T-helper 1 cell (primary cell): ENCODE measurements at places on chromosomes 4 and X.

DNA sequence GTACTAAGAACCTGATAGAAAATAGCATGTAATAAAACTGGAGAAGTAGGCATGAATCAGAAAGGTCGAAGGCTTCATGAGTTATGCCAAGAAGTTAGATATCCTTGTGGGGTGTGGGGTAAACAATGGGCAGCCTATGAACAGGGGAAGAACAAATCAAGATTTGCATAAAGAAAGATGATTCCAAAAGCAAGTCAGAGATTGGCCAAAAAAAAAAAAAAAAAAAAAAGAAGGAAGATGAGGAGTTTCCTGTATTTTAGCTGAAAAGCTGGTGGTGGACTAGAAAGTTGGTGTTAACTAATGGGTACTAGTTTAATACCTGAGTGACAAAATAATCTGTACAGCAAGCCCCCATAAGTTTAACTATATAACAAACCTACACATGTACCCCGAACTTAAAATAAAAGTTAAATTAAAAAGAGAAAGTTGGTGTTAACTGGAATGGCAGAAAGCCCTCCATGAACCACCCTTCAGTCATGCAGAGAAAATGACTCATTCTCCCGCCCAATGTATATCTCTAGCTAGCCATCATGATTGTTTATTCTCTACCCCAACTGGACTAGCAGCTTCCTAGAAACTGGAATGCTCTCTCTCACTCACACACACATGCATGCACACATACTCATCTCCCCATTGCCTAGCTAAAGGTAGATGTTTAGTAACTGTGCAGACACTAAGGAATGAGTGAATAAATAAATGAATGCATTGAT is 41.7 kb downstream of the ATP11C start:
- no peak for DNase-seq

DNA sequence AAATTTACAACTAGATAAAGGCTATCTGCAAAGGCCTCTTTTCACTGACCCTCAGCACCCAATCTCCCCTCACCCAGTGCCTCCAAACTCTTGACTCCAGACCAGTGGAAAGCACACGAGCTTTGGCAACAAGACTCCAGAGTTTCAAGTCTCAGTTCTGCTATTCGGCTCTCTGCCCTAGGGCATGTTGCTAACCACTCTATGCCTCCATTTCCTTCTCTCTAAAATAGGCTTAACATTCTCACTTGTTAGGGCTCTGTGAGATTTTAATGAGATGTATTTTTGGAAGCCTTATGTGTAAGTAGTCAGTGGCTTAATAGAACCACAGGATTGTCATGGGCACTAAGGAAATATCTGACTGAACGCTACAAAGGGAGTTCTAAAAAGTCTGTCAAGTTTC is 116.5 kb upstream of the IQCM start:
- no peak for DNase-seq

DNA sequence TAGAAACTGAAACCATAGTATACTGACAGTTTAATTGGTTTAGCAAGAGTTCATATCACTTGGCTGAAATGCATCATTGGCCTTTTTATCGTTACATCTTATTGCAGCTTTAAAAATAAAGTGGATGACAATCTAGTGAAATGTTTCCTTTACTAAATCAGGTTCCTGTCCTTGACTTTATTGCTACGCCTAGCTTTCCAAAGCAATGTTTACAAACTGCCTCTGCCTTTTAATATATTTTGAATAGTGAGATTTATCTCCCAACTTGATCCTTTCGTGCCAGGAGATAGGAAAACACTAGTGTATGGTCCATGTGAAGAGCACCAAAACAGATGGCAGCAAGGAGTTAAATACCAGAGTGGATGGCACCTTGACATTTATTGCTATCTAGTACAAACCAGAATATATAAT is 67.0 kb downstream of the GPC3 start:
- DNase-seq: no peak

- DNase-seq: no peak
These were observed 988 bp upstream of the MXD4 start for GRCh38 chr4:2262944-2263250.

DNA sequence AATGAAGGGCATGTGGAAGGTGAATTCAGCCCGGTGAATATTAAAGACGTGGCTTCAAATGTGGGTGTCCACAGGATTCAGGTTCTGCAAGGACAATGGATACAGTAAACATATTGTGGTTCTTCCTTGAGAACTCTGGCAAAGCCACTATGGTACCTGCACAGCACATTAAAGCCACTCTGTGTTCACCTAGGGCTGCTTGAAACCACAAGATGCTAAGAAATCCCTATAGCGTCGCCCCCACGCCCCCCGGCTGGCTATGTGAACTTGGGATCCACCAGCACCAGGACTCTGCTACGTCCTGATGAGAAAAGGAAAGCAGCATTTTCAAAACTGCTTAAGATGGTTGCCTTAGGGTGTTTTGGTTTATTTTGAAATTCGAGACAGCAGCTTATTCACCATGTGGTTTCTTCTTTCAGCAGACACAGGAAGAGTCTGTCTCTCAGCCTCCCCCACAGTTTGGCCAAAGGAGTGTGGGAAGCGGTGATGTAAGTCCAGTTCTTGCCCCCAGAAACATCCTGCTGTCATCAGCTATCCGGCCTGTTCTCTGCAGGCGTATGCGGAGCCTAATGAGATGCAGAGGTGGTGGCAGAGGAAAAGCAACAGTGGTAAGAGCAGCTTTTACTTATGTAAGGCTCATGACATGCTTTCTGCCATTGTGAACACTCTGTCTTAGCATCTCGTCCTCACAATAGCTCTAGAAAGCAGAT is 111.5 kb downstream of the AFAP1 start:
- DNase-seq: peak; percentile 18

GRCh38 chr4:60822986-60823385 is 377.1 kb upstream of the ADGRL3 start:
- DNase-seq: no peak

DNA sequence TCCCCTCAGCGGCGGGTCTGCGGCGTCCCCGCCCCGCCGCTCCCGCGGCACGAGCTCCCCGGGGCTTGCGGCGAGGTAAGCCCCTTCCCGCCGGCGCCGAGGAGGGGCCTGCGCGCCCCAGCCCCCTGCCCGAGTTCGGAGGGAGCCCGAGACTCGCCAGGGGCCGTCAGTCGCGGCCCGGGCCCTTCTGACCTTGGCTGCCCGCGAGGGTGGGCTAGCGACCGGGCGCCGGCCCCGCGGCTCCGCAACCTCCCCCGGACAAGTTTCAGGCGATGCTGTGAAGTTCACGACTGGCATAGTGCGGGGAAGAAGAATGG is 554 bp downstream of the CDKL5 start:
- no peak for DNase-seq

DNA sequence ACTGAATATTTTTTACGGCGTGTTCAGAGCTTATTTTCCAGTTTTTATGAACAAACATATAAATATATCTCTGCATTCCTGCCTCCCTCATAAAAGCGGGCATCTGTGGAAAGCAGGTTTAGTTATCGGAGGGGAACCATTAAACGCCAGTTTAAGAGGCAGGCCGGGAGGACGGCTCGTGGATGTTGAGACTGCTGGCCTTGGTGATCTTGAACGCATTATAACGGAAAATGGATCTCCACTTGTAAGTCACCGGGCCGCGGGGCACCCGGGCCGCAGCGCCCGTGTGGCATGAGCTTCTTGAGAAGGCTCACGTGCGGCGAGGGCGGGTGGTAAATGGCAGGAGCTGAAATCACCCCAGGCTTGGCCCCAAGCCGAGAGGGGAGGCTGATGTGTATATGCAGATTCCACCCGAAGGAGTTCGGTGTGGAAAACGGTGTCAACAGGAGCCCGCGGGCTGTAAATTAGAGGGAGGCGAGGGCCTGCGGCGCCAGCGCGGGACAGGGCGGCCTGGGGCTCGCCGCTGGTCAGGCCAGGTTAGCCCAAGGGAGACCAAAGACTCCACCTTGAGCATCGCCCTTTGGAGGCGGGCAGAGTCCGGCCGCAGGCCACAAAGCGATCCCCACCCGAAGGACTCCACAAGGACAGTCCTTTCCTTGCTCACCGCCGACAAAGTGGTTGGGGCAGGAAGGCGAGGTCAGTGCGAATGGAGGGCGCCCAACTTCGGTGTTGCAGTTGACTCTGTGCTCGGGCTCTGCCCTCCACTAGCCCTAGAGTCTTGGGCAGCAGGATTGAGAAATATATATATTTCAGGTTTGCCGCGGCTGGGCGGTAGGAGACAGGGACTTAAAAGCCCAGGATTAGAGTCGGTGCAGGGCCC is 1.3 kb upstream of the HAND2 start:
- no peak for DNase-seq

DNA sequence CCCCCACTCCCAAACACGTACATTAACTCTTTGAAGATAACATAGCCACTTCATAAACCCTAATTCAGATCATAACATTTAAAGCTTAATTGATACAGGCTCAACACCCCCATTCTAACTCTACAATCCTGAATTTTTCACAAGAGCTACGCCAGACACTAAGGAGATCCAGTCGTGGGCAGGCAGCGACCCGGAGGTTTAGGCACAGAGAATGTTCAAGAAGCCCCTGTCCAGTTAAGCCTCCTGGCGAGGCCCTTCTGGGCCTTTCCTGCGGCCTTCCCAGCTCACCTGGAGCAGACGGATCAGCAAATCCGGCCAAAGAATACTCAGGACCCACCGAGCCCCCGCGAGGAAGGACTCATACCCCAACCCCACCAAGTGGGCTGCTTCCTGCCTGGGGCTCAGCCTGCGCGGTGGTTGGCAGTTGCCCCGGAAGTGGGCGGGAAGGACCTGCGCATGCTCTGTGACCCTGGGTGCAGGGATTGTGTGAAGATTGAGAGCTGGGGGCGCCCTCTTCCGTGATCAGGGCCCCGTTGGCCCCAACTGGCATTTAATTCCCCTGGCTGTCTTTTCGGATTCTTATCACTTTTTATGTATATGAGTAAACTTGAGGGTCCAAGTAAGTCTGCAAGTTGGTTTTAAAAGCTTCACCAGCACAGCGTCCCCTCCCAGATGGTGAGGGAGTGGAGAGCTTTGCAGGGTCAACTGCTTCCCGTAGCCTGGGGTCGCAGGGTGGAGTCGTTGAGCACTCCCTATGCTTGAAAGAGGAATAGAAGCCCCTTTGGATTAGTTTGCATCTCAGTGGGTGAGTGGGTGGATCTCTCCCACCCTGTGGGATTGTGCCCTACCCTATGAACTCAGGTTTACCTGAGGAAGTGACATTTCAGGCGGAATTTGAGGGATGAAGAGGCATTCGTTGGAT is at the start of gene TRIM61:
Gene TRIM61 (minus strand): TSS at position 415 of the 922 bp plus-strand sequence. CDS start 7,655 bp downstream, outside the sequence.
- DNase-seq: no peak

- no peak for DNase-seq
These were observed 8.1 kb downstream of the MBNL3 start for GRCh38 chrX:132480581-132481203.

- no peak for DNase-seq
These were observed 42.4 kb upstream of the MCF2 start for GRCh38 chrX:139750390-139750789.

- peak; percentile 15 for DNase-seq
These were observed 17.8 kb downstream of the PDK3 start for GRCh38 chrX:24482823-24483415.

GRCh38 chrX:1618689-1619088 is 3.8 kb downstream of the ASMT start:
- DNase-seq: no peak
